ENCODE measurements at places on chromosomes 4 and X.

DNA sequence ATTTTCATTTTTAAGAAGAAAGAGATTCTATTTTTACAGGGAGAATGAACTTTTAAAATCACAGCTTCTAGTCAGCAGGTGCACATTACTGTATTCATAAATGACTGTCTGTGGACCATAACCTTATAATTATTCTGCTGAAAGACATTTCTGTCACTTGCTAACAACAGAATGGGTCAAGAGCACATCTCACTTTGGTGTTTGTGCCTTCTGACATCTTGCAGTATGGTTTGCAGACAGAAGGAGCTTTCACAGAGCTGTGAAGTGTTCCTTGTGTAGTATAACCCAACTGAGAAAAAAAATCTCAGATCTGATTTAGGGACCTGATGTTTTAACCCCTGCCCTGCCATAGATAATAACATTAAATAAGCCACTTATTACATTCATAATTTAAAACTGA lies 131.4 kb upstream of the CTSO start:
- DNase-seq, result no peak

DNA sequence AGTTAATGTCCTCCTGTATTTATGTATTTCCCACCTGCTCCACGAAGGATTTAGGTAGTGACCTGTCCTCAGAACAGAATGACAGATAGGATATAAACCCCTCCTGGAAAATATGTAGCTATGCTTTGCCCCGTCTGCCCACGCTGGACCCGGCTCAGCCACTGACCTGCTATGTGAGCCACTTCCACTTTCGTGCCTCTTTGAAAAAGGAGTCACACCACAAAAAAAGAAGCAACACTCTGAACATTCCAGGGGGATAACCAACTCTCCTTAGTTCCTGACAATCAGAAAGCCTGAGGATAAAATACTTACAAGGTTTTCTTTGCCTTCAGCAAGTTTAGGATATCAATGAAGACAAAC lies 11.1 kb downstream of the ACSL1 start:
- no peak for DNase-seq

DNA sequence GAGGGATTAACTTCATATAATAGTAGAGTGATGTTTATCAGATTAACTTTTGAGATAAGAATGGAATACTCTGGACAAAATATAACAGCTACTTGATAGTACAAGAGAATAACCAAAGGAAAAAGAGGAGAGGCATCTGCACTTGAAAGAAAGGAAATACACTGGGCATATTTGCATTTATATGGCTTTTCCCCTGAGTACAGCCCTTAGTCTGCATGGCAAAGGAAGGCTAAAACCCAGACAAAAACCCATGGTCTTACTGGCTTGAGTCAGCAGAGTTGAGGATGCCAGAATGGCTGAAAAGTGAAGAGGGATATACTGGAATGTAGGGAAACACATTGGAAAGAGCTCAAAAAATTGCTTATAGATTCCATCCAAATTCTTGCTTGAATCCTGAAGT lies 101.6 kb downstream of the COL4A5 start:
- DNase-seq, result no peak

- DNase-seq, result no peak
These were observed 1467.4 kb downstream of the C4orf33 start for GRCh38 chr4:130563185-130563888.

GRCh38 chr4:14345356-14345775 lies 656.9 kb upstream of the CPEB2 start:
- DNase-seq, result no peak

DNA sequence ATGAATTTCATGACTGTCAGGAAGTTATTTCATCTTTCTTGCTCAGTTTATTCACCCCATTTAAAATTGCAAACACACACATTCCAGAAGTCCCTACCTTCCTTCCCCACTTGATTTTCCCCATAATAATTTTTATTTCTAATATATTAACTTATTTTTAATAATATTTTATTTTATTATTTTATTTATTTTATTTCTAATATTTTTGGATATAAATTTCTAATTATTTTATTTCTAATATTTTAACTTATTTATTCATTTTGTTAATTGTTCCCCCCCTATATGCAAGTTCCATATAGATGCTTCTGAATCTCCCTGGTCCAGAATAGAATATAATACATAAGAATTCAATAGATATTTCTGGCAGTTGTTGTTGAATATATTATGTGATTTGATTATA lies 293.7 kb upstream of the CPEB2 start:
- DNase-seq, result no peak

DNA sequence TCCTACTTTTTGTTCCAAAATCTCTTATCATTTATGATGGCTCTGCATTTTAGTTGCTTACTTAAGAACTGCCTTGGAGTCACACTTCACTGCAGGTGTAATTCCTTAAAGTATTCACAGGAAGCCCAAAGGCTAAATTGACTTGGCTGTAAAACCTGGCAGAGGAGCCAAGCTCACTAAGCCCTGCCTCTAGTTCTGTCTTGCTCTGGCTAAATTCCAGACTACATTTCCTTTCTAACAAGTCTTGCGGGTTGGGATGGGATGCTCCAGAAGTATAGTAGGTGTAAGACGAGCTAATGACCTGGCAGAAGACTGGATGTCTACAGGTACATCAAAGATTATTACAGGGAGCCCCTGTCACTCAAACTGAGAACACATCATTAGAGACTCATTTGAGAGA lies 924.0 kb upstream of the INTU start:
- DNase-seq, result no peak

GRCh38 chr4:8030121-8030781 lies 90.6 kb upstream of the AFAP1 start:
- DNase-seq, result no peak

DNA sequence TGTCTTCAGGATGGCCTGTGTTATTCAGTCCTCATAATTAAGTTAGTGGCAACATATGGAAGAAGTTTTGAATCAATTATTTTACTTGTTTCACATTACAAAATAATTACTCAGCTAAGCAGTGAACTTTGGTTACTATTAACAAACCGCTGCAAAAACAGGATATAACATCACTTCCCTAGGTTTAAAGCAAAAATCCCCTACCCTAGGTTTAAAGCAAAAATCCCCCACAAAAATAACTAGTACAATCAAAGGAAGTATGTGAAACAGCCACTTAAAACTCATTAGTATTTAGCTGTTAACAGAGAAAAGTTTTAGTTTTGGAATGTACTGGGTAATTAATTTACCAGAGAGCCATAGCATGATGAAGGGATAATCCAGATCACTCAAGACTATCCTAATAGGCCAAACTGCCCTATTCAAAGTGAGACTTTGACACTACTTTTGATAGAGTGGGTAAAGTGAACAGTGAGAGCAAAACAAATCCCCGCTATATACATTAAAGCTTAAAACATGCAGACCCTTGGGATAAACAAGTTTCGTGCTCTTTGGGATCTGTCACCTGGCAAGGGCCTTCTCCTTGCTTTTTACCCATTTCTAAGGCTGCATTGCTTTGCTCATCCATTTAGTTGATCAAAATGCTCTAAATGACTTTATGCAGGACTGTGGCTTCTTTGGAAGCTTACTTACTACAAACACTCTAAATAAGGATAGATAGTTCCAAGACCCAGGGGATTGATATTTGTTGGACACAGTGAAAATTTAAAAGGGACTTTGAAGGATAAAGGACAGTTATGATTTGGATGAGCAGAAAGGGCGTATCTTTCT lies 36.4 kb upstream of the GPR174 start:
- DNase-seq, result no peak

DNA sequence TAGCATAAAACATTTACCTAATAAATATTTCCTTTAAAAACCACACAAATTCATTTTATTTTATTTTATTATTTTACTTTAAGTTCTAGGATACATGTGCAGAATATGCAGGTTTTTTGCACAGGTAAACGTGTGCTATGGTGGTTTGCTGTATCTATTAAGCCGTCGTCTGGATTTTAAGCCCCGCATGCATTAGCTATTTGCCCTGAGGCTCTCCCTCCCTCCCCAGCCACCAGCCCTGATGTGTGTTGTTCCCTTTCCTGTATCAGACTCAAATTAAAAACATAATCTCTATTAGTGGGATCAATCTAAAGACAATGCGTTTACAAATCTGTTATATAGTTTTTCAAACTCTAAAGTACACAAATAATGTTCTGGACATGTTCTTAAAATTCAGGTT lies 1.2 kb upstream of the HTN3 start:
- no peak for DNase-seq

DNA sequence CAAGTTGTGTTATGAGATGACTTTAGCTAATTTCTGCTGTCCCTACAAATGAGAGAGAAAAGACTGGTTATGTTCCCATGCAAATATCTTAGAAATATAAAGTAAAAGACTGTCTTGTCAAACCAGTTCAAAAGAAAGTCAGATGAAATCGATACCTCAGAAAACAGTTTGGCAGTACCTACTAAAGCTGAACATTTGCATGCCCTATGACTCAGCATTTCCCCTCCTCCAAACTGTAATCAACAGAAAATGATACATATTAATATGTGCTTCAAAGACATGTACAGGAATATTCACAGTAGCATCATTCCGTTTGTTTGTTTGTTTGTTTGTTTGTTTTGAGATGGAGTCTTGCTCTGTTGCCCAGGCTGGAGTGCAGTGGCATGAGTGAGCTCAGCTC lies 90.3 kb downstream of the ARX start:
- DNase-seq, result no peak

DNA sequence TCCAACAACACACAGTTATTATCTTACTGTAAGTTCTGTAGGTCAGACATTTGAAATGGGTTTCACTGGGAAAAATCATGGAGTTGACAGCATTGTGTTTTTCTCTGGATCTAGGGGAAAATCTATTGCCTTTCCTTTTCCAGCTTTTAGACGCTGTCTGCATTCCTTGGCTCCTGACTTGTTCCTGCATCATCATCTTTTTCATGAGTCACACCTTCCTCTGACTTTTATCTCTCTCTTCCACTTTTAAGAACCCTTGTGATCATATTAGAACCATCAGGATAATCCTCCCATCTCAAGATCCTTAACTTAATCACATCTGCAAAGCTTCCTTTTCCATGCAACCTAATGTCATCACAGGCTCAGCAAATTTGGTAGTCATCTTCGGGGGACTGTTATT lies 1454.8 kb downstream of the RPA4 start:
- no peak for DNase-seq
